T-helper 17 cell (primary cell): ENCODE measurements at places on chromosomes 4 and X. TPM values are rescaled to one million over a fixed set of nuclear protein-coding genes. Genes with fewer than 3 reads are reported as not detected.

- DNase-seq = no peak
Measured at GRCh38 chrX:84218726-84219125, 30.7 kb upstream of the RPS6KA6 start.

DNA sequence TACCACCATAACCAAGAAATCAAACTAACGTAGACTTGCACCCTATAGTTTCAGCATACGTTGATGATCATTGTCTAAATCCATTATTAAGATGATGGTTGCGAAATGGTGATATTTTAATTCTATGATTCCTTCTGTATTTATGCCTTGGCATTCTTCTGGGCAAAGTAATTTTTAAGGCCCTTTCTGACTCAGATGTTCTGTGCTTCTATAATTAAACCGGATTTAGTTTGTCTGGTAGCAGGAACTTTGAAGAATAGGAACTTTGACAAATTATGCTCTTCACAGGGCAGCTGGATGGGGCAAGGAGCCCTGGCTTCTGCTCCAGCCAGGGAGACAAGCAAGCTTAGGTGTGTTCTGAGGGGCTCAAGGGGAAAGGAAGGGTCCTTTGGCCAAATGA, 23.8 kb upstream of the PLAC1 start:
- no peak for DNase-seq

GRCh38 chrX:23765449-23765848, 17.5 kb upstream of the SAT1 start:
- DNase-seq = no peak

- no peak for DNase-seq
Measured at GRCh38 chr4:83170952-83171399, 56.4 kb upstream of the PLAC8 start.

GRCh38 chr4:169260217-169260866, 10.4 kb downstream of the SH3RF1 start:
- no peak for DNase-seq

GPR34 gene
- total RNA-seq = not detected

- DNase-seq = no peak
Measured at GRCh38 chr4:101724093-101724492, 66.4 kb upstream of the BANK1 start.

PDLIM3 gene
- not detected for total RNA-seq

PNMA5 gene
- total RNA-seq = 0.16 TPM

- no peak for DNase-seq
Measured at GRCh38 chr4:52618795-52619590, 40.1 kb downstream of the USP46 start.

DNA sequence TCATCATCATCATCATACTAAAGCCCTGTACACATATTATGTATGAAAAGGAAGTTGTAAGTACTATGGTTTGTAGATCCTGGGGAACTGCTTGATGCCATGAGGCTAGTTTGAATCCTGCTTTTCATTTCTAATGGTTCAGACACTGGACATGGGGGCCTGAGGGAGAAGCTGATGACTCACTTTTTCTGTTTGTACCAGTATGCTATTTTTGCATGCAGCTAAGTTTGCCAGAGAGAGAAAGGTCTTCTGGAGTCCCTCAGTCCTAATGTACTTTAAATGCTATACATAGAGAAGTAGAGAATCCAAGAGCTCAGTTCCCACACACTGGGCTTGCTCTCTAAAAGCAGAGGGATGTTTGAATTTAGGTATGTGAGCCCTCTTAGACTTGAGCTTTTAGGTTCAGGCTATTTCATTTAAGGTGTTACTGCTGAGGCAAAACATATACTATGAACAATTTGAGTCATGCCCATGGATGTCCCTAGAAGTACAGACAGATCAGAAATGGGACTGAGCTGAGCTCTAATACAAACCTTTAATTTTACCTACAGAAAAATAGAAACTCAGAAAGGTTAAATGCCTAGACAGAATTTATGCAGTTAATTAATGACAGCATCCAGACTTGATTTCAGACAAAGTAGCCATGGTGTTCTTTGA, 17.6 kb upstream of the HS3ST1 start:
- no peak for DNase-seq

- DNase-seq = no peak
Measured at GRCh38 chr4:23828779-23829178, 61.1 kb downstream of the PPARGC1A start.

GRCh38 chr4:74583089-74583700, 138.3 kb downstream of the AREG start:
- no peak for DNase-seq

DNA sequence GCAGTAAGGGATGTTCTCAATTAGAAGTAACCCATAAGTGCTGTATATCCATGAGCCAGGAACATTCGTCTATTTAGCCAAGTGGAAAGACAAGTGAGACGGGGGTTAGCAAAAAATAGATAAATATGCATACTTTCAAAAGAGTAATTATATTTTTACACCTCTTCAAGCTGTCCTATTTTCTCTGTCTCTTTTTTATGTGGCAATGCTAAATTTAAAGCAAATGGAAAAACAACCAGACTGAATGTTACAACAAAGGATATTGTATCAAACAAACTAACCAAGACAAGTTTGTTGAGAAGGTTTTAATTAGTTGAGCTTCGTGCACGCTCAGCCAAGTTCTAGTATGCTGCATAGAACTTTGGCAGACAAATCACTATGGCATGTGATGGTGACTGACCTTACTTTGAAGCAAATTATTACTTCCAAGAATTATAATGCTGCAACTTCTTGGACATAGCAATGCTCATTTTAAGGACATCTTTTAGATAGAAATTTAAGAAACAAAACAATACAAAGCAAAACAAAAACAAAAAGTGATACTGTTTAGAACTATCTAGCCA, 61.4 kb upstream of the TMEM150C start:
- no peak for DNase-seq

DNA sequence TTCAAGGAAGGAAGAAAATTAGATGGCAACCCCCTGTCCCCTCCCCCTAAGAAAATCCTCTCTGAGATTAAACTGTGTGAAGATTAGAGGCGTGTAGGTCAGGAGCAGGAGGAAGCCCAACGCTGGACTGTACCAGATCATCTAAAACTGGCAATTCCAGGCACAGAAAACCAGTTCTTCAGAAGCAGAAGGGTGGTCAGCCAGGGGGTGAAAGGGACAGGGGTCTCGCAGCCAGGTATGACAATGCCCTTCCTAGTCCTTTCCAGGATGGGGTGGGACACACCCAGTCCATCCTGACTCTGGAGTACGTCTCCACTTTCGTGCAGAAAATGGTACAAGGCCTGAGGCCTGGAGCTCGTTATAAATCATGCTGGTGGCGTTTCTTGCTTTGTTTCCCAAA, 3.3 kb upstream of the RHOH start:
- no peak for DNase-seq

SHISA3 gene
- total RNA-seq = not detected

GRCh38 chrX:132119283-132119682, 8.5 kb downstream of the FRMD7 start:
- no peak for DNase-seq

PCDH7 gene
- not detected for total RNA-seq

- no peak for DNase-seq
Measured at GRCh38 chr4:114399105-114399504, 199.5 kb upstream of the UGT8 start.

- no peak for DNase-seq
Measured at GRCh38 chr4:73139245-73139644, 69.7 kb upstream of the COX18 start.

DNA sequence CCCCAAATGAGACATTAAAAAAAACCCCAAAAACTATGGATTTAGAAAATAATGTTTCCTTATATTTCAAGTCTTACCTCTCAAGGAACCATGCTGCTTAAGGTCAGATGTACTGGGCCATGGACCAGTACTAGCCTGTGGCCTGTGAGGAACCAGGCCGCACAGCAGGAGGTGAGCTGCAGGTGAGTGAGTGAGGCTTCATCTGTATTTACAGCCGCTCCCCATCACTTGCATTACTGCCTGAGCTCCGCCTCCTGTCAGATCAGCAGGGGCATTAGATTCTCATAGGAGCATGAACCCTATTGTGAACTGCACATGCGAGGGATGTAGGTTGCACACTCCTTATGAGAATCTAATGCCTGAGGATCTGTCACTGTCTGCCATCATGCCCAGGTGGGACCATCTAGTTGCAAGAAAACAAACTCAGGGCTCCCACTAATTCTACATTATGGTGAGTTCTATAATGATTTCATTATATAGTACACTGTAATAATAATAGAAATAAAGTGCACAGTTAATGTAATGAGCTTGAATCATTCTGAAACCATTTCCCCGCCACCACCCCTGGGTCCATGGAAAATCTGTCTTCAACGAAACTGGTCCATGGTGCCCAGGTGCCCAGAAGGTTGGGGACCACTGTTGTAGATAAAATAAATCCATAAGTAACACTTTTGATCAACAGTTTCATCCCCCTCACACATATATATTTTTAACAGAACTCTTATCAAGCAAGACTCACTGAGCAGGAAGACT, 105.3 kb upstream of the CBR4 start:
- DNase-seq = no peak

DNA sequence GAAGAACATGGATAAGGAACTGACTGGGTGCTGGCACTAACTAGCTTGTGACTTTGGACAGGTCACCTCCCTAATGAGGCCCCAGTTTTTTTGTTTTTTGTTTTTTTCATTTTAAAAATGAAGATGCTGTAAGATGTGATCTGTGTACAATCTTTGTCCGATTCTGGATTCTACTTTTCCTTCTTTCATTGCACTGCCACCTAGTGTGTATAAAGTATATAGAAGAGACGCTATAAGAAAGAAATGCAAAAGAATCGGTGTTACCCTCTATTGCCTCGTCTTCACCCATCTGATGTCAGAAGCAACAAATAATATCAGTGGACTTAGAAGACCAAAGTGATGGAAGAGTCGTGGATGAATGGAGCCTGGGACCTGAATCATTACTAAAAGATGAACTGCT, 58.6 kb upstream of the P2RY10 start:
- DNase-seq = no peak

GRCh38 chr4:168587411-168588125, 90.7 kb downstream of the PALLD start:
- no peak for DNase-seq

DNA sequence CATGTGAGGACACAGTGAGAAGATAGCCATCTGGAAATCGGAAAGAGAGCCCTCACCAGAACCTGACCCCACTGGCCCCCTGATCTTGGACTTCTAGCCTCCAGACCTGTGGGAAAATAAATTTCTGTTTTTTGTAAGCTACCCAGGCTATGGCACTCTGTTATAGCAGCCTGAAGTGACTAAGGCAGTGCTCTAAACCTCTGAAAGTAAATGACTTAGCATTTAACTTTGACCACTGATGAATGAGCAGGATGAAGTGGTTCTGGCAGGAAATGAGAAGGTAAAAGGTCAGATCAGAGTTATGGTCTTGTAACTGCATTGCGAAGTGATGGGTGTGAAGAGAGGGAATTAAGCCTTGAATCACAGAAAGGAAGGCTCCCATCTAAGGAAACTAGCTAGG, 17.0 kb downstream of the GPAT3 start:
- no peak for DNase-seq

COX7B2 gene
- not detected for total RNA-seq

PABPC1L2B gene
- not detected for total RNA-seq

GRCh38 chrX:153226344-153227185, 47.5 kb downstream of the MAGEA1 start:
- DNase-seq = no peak

GRCh38 chr4:3415471-3416141, 26.2 kb upstream of the HGFAC start:
- DNase-seq = no peak

GAB3 gene
- 18.4 TPM for total RNA-seq

DNA sequence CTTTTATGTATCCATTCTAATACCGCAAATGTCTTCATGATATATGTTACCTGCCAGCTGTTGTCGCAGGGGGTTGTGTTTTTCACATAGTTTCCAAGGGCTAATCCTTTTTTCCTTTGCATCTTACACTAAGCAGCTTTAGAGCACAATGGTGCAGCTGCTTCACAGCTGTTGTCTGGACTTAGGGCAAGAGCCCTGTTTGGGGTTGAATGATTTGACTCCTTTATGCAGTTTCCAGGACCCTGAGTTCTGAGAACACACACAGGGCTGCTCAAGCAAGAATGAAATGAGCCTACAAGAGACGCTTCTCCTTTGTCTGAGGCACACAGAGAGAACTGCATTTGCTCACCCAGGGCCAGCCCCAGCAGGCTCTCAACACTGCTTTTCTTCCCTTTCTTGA, 20.2 kb downstream of the CCNG2 start:
- no peak for DNase-seq

- DNase-seq = no peak
Measured at GRCh38 chr4:165351359-165352130, 24.1 kb downstream of the MSMO1 start.

AR gene
- total RNA-seq = 0.22 TPM

- DNase-seq = no peak
Measured at GRCh38 chr4:138537731-138538490, 295.8 kb upstream of the SLC7A11 start.

DNA sequence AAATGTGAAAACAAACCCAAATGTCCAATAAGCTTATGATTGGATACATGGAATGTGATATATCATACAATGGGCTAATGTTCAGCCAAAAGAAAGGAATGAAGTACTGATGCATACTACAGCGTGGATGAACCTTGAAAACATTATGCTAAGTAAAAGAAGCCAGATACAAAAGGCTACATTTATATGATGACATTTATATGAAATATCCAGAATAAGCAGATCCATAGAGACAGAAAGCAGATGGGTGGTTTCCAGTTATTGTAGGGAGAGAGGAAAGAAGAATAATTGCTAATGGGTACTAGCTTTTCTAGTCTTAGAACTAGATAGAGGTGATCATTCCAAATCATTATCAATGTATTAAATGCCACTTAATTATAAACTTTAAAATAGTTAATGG, 801.3 kb downstream of the IL1RAPL1 start:
- DNase-seq = no peak

GRCh38 chr4:152594978-152595925, 59.4 kb upstream of the FBXW7 start:
- DNase-seq = no peak

- no peak for DNase-seq
Measured at GRCh38 chr4:82500435-82501153, 61.2 kb downstream of the TMEM150C start.

GRCh38 chr4:58214376-58214775, 1104.2 kb upstream of the IGFBP7 start:
- no peak for DNase-seq
